ENCODE measurements at places on chromosomes 12 and 14.

DNA sequence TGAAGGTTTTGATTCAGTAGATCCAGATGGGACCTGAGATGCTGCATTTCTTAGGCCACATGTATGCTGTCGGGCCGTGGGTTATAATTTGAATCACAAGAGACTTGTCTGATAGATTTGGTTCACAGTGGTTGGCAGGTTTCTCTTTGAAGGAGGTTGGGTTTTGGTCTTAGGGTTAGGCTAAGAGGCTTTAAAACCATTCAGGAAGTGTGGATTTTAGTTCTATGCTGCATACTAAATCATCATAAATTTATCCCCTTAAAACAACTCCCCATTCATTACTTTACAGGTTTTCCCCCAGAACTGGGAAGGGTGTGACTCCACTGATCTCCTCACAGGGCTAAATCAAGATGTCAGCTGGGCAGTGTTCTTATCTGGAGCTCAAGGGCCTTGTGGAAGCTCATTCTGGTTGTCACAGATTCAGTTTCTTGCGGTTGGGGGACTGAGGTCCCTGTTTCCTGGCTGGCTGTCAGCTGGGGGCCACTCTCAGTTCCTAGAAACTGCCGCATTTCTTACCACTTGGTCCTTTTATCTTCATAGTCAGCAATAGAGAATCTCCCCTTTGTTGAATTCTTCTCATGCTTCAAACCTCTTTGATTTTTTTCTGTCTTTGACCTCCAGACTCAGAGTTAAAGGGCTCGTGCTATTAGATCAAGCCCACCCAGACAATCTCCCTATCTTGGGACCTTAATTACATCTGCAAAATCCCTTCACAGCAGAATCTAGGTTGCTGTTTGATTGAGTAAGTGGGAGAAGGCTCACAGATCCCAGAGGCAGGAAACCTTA, 20.6 kb upstream of the PCNX1 start:
- no peak for DNase-seq

DNA sequence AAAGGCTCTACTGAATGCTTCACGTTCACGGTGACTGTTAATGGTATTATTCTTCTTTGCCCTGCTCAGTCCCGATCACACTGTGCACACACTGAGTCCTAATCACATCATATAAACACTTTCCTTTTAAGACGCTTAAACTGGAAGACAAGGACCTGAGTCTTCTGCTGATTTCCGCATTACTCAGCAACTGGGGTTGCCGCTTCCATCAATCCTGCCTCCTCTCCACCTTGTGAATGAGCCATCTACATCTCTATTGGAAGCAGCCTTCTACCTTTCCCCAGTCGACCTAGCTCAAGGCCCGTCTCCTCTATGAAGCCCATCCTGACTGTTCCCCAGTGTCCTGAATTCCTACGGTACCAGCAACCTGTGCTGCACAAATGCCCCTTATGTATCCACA, 104.7 kb downstream of the NCOR2 start:
- no peak for DNase-seq

DNA sequence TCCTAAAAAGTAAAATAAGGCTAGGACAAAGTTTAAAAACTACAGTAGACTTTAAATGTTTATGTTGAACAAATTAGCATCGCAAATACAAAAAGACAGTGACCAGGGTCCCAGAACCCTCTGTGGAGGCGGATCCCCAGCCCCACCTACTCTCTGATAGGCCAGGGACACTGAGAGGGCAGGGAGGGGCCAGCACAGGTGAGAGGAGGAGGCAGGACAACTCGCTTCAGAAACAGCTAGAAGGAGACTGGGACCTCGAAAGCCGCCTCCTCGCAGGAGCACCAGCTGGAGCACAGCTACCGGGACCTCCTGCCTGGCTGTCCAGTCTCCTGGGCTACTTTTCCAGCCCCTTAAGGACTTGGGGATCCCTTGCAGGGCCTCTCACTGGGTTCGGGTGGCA, 992 bp downstream of the DNAH10 start:
- no peak for DNase-seq

DNA sequence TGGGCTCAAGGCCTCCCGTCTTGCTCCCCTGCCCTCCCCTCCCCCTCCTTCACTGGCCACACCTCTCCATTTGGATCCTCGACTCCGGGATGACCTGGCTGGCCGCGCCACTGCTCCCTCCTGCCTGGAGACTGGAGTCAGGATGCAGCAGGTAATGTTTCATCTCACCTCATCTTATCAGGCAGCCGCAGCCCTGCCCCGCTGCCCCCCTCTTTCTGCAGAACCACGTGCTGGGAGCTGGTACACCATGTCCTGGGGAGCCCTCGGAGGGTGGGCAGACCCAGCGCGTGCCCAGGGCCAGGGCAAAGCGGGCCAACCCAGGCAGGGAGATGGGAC, 31.1 kb downstream of the BEGAIN start:
- no peak for DNase-seq

DNA sequence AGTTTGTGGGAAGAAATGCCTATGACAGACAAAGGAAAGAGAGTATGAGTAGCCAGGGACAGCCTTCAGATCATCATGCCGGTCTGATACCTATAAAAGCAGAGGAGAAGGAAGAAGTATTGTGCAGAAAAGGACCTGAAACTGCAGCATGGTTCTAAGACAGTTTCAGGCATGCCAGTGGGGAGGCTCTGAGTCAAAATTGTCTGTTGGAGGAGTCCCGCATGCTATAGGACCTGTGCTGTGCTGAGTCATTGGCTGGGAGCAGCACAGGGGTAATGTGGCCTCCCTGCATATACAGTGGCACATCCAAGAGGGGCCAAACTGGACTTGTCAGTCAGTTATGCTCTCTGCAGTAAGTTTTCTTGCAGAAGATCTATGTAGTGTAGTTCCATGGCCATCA, 40.7 kb downstream of the NEUROD4 start:
- DNase-seq = no peak

DNA sequence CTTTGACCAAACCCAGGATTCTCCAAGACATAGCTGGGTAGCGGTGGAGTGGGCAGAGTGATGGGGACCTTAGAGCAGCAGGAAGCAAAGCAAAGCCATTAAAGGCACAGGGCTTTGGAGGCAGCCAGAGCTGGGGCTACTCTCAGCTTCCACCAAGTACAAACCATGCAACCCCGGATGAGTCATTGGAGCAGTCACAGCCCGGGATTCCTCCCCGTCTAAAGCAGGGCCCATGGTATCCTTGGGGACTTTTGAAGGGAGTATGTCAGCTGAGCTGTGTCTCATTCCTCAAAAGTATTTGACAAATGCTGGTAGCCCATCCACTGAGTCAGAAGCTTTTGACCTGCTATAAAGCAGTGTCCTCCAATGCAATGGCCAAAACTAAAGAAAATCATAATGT, 9.7 kb upstream of the IFI27 start:
- DNase-seq = no peak

DNA sequence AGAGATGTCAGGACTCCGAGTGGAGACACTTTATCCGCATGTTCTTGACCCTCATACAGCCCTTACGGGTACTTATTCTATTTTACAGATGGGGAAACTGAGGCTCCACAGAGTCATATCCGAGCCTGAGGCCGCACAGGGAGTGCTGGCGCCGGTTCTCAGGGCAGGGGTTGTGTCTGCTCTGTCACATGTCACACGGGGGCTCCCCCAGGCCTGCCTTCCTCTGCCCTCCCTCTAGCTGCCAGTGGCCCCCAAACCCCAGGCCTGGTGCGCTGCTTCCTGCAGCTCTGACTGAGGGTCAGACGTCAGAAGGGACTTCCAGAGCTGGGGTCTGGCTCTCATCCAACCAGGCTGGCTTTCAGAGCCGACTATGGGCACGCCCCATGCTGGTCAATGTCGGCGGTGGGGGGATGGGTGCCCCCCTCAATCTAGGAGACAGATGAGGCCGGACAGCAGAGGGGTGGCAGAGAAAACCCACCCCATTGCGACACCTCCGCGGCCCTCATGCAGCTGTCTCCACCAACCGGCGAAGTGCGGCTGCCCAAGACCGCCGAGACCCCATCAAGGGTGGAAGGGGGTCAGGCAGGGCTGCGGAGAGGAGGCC, 811 bp upstream of the INF2 start:
- DNase-seq = no peak

GRCh38 chr12:82554529-82554928, 132.2 kb upstream of the TMTC2 start:
- no peak for DNase-seq

DNA sequence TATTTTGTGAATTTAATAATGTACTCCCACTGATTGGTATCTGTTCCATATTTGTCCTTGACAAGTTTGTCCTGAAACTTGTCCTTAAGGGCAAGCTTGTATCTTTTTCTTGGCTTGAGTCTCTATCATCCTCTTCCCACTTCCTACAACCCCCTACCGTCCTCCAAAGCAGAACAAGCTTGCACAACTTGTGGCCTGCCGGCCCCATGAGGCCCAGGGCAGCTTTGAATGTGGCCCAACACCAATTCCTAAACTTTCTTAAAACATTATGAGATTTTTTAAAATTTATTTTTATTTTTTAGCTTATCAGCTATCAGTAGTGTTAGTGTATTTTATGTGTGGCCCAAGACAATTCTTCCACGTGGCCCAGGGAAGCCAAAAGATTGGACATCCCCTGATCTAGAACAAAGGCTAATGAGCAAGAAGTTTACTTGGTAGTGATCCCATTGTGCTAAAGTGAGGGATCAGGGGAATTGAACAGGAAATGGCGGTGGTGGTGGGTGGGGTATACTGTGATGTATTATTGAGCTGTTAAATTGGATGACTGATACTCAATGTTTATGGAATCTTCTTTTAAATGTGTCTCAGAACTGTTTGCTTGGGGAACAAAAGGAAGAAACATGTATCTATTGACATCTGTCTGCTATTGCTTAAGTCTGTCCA, 37.8 kb downstream of the TMX1 start:
- DNase-seq = no peak

DNA sequence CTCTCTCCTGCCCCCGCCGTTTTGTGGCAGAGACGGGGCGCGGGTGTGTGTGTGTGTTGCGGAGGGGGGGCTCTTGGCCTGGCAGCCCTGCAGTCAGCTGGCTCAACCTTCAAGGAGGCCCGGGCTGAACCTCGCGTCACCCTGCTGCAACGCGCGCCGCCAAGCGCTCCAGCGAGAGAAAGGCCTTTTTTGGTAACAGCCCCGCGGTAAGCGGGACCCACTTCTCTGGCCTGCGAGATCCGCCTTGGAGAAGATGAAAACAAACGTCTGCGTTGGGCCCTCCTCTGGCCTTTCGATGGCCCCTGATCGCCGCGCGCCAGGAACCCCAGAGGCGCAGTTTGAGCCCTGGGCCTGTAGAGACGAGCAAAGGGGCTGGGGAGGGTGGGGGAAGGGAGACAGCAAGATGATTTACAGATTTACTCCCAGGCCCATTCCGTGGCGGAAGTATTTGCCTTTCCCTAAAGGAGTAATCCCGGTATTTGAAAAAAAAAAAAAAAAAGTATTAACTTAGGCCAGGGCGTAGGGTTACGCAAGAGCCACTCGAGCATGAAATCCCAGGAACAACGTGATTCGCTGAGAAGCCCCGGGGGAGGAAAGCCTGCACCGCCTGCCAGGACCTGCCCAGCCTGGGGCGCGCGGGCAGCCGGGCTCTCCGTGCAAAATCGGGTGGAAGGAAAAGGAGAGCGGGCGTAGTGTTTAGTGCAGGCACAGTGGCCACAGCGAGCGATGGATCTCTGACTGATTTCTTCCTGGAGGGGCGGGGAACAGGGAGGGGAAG, 4.5 kb upstream of the IRF2BPL start:
- peak; percentile 98 for DNase-seq

- DNase-seq = no peak
Measured at GRCh38 chr14:103151270-103151945, 28.1 kb downstream of the TNFAIP2 start.

- no peak for DNase-seq
Measured at GRCh38 chr12:123139926-123140675, 10.8 kb downstream of the PITPNM2 start.

DNA sequence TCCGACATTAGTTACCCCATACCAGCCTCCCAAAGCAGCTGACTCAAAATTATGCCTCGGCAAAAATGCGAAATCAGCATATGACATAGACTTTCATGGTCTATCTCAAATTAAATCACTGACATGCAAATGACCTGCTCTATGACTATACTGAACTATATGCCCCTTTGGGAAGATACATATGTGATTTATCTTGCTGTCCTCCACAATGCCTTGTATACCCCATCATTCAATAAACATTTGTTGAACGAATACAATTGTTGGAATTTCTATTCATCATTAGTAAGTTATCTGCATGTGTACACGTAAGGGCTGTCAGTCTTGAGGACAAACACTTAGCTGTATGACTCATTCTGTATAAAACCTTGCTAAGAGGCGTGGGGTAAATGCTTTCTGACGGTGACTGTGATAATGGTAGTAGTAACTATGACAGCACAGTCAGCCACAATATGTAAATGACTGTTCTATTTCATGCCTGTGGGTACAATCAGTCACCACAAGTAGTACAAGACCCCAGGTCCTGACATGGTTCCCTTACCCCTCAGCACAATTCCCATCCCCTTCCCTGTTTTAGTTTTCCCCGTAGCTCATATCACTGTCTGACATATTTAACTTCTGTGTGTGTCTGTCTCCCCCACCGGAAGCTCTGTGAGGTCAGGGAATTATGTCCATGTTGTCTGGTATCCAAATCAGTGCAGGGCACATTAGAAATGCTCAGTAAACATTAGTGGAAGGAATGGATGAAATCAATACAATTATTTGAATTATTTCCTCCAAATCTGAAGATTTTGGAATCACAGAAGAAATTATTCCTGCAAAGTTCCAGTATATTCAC, 42.8 kb downstream of the STXBP6 start:
- peak; percentile 8 for DNase-seq

DNA sequence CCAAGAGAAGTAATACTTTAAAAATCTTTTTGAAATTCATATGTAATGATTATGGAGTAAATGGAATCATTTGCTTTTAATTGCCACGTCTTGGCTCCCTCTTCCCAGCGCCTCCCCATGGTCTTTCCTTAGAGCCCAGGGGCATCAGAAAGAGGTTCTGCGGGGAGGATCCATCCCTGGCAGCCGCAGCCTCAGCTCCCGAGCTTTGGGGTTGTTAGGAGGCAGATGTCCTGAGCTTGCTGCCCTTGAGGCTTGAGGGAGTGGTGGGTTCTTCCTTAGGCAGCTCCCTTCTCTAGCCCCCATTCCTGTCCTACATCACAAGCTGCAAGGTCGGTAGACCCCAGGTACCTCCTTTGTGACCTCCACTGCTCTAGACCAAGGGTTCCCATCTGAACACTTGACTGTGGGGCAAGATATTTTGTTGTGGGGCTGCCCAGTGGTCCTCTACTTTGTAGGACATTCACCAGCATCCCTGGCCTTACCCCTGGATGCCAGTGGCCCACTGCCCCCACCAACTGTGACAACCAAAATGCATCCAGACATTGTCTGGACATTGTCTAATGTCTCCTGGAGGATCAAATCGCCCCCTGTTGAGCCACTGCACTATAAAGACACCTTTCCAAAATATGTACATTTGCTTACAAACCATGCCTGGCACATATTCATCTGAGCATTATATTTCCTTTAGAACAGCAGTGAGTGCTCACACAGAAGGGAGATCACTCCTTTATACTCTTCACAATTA, 6.3 kb downstream of the PPP2R5C start:
- no peak for DNase-seq

- DNase-seq = no peak
Measured at GRCh38 chr14:86310611-86311010, 780.7 kb downstream of the FLRT2 start.

GRCh38 chr14:55533960-55534359, 46.0 kb upstream of the KTN1 start:
- no peak for DNase-seq

- no peak for DNase-seq
Measured at GRCh38 chr12:130975116-130975515, 21.4 kb downstream of the ADGRD1 start.

- no peak for DNase-seq
Measured at GRCh38 chr14:31898838-31899528, 178.1 kb upstream of the ARHGAP5 start.

GRCh38 chr12:131444220-131445164, 266.4 kb upstream of the SFSWAP start:
- DNase-seq = no peak
